ENCODE measurements at places on chromosomes 7 and 10.

GRCh38 chr10:97667463-97667862 is 19.6 kb downstream of the AVPI1 start:
- DNase-seq: no peak

DNA sequence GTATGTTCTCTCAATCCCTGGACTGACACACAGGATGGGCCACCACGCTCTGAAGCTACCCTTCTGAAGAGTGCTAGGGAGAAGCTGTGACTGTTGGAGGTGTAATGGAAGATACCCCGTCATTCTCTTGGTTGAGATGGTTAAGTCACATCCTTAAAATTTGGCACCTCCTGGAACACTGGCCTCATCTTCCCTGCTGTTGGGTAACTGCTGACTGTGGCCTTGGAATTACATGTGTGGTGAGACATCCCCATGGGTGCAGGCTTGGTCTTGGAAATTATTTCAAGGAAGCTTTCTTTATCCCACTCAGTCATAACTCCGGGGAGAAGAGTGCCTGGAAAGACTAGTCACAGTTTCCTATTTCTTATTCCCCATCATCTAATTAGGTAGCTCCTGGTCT is 62.0 kb downstream of the LRMDA start:
- no peak for DNase-seq

GRCh38 chr7:20329389-20330238 is 1.1 kb upstream of the ITGB8 start:
- DNase-seq: peak; percentile 84

DNA sequence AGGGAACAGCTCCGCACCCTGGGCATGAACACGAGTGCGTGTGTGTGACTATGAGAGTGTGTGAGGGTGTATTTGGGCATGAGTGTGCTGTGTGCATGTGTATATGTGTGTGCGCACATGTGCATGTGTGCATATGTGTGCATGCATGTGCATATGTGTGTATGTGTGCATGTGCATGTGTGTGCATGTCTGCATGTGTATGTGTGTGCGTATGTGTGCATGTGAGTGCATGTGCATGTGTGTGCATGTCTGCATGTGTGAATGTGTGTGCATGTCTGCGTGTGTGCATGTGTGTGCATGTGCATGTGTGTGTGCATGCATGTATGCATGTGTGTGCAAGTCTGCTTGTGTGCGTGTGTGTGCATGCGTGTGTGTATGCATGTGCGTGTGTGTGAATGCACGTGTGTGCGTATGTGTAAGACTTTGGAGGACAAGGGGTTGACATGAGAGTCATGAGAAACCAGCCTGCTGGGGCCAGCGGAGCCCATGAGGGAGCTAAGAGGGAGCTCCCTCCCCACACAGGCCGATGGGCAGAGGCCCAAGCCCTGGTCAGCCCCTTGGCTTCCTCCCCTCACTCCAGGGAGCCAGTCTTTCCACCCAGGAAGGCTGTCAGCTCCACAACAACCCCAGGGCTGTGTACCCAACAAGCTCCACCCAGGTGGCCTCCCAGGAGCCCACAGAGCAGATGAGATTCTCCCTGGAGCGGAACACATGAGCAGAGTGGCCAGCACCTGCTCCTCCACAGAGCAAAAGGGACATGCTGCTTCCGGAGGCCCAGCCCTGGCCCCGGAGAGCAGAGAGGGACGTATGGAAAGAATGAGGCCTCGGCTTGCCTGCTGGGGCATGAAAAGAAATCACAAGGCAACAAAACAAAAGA is 142.5 kb upstream of the PPP2R2D start:
- DNase-seq: no peak

DNA sequence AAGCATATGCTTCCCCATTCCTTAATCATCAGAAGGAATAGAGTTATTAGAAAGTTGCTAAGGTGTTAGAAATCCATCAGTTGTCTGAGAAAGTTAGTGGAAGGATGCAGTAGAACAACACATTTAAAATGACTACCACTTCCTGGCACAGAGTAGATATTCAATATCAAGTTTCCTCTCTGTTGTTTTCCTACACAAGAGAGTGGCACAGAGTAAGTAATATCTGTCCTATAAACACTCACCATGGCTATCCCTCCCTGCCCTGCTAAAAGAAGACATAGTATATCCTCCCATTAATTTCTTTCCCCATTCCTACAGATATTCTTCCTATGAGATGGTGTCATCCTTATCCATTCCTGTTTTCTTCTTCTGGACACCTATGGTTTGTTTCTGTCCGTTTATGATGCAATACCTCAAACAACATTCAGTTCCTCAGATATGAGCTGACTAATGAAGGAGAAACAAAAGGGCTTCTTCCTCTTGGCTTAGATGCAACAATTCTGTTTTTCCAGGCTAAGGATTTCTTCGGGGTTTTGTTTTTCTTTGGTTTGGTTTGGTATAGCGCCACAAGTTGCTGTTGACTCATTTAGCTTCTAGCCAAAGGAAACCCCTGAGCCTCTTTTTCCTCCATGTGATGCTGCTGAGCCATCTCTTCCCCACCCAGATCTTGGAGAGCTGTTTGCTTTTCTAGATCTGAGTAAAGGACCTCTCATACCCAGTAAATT is 32.9 kb upstream of the BPGM start:
- DNase-seq: no peak

- DNase-seq: no peak
Measured at GRCh38 chr10:130935897-130936550, 375.5 kb downstream of the TCERG1L start.

- no peak for DNase-seq
Measured at GRCh38 chr7:103343332-103343731, 1.2 kb downstream of the DNAJC2 start.

GRCh38 chr7:149330914-149331567 is 69.0 kb downstream of the ZNF783 start:
- no peak for DNase-seq

All from NCI-H774 (cell line).